ENCODE measurements at places on chromosomes 6 and 20.
A peak's percentile ranks its signal among the peaks of the same experiment; 100 is the strongest.

- no peak for DNase-seq
These were observed 1.9 kb downstream of the SSTR4 start for GRCh38 chr20:23037017-23037481.

DNA sequence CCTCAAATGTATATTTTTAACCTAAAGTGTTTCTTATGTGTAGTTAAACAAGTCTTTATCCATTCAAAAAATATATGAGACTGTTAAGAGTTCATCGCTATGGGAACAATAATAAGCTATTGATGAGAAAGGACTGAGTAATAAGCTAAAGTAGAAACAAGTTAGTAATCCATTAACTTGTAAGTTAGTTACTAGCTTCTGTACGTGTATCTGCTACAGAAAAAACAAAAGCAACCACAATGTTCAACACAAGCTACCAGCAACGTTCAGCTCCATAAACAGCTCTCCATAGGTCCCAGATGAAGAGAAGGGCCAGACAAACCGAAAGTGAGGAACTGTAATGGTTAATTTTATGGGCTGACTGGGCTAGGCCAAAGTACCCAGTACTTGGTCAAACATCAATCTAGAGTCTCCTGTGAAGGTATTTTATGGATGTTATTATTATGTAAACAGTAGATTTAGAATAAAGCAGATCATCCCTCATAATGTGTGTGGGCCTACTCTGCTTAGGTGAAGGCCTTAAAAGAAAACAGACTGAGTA, 33.8 kb upstream of the FAM135A start:
- DNase-seq = no peak

DNA sequence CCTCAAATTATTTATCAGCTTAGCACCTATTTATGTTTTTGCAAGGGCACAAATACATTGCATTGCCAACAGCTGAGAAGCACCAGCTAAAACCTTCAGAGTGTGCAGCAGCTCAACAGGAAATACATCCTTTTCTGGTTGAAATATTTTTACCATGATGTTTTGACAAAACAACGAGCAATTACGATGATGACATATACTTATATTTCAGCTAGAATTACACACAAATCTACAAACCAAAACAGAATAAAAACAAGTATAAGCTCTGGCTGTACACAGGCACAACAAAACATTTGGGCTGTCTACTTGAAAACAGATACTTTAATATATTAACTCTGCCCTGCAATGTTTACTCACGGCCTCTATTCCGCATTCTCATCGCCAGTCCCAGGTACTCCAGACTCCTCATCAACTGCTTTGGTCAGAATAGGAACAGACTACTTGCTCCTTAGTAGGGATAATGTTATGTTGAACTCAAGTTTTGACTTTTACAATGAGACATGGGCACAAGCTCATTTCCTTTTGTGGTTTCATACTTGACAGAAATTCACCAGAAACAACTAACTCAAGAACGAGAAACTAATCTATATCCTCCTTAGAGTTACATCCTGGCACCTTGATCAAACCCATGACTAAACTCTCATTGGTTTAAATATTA, 377.6 kb downstream of the ESR1 start:
- DNase-seq = no peak

DNA sequence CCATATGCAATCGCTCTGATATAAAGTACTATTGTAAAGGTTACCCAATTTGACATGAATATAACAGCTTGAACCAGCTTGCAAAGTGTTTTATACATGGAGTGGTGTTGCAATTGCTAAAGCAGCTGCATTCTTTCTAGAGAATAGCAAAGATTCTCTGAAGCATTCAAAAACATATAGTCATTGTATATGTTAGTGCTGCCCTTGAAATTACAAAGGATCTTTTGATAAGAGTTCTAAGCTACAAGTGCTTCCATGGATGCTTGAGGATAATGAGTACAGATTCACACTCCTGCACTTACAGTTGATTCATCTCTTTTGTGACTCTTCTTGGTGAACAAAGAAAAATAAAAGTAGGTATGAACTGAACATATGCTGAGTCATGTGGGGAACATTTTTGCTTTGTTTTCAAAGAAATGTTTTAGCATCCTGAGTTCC, 175.7 kb downstream of the ALDH8A1 start:
- DNase-seq = no peak

DNA sequence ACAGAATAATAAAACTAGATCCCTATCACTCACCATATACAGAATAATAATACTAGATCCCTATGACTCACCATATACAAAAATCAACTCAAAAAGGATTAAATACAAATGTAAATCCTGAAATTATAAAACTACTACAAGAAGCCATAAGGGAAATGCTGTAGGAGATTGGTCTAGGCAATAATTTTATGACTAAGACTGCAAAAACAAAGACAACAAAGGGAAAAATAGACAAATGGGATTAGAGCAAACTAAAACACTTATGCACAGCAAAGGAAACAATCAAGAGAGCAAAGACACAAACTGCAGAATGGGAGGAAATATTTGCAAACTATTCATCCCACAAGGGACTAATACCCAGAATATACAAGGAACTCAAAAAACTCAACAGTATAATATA, 4.1 kb upstream of the RNF217 start:
- no peak for DNase-seq

- DNase-seq = no peak
These were observed 6.1 kb downstream of the KLHL31 start for GRCh38 chr6:53659458-53659857.

GRCh38 chr6:98686008-98686601, 148.3 kb upstream of the POU3F2 start:
- DNase-seq = no peak

DNA sequence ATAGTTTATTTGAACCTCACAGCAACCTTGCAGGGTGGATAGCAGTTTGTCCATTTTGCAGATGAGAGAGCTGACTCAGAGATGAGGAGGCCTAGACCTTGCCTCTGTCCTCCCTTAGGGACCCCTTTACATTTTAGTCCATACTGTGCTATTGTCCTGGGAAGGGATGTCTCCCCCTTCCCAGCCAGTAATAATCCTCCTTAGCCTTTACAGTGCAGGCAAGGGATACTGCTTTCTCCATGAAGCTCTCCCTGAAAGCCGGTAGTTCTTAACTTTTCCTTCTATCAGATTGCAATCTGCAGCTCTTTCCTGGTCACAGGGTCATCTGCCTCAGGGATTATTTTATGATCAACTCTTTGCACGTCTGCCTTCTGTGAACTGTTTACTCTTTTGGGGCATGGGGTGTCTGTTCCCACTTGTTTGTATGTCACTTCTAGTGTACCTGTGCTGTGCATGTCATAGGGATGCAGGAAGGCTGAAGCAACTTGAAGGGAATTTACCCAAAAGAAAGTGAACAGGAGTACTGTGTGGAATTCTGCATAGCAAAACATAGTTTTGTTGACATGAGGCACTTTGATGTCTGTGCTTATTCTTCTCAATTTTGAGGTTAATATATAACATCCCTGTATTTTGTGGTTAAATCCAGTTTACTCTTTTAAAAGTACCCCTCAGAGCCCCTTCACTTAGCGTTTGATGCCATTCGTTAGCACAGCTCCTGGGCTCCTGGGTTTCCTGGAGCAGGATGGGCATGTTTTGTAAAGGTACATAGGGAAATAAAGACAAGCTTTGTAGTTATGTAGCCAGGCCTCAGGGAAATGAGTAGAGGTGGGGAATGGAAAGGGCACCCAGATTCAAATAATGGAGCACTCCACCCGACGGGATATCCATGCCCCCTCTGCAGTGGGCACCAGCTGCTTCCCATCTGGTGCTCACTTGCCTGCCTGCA, 38.1 kb downstream of the DHX35 start:
- DNase-seq = no peak

GRCh38 chr6:159981071-159981402, 12.2 kb downstream of the IGF2R start:
- no peak for DNase-seq

- no peak for DNase-seq
These were observed 21.3 kb upstream of the SLC22A7 start for GRCh38 chr6:43276577-43277305.

DNA sequence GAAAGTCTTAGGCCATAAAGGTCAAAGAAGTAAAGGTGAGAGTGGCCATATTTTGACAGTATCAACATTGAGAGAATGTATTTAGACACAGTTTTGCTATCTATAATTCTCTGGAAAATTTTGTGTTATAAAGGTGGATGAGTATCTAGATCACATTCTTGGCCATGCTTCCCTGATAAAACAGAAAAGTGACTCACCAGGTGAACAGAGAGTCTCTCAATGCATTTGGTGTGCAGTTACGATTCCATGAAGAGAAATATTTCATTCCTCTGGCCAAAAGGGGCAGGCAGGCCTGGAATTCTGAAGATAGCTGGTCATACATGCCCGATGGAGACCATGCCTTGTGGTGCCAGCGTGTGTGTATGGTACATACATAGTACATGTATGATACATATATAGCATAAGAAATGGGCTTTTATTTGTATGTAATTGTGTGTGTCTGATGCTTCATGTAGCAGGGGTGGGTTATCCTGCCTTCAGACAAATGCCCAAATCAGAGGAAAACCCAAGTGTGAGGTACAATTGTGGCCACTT, 164.0 kb downstream of the SOBP start:
- DNase-seq = no peak

DNA sequence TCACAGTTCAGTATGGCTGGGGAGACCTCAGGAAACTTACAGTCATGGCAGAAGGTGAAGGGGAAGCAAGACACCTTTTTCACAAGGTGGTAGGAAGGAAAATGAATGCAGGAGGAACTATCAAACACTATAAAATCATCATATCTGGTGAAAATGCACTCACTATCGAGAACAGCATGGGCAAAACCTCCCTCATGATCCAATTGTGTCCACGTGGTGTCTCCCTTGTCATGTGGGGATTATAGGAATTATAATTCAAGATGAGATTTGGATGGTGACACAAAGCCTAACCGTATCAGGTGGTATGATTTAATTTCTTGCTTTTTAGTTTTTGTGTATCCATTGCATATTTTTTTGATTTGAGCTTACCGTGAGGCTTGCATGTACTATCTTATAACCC, 133.2 kb upstream of the SYNCRIP start:
- no peak for DNase-seq

- DNase-seq = no peak
These were observed 344.4 kb downstream of the THBS2 start for GRCh38 chr6:168909288-168909687.

DNA sequence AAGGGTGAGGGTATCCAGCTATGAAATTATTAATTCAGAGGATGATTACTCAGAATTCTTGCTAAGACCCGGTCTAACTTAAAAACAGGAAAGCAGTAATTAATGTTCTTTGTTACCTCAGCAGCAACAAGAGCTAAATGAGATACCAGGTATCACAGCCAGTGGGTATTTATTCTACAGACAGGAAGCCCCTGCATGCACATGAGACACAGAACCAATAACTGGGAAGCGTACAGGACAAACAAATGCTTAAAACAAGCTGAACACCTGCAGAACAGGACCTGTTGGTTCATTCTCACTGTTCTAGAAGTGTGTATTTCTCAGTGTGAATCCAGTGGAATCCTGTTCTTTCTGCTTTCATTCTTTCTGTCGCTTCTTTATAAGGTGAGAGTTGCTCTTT, 30.9 kb downstream of the SCML4 start:
- no peak for DNase-seq

DNA sequence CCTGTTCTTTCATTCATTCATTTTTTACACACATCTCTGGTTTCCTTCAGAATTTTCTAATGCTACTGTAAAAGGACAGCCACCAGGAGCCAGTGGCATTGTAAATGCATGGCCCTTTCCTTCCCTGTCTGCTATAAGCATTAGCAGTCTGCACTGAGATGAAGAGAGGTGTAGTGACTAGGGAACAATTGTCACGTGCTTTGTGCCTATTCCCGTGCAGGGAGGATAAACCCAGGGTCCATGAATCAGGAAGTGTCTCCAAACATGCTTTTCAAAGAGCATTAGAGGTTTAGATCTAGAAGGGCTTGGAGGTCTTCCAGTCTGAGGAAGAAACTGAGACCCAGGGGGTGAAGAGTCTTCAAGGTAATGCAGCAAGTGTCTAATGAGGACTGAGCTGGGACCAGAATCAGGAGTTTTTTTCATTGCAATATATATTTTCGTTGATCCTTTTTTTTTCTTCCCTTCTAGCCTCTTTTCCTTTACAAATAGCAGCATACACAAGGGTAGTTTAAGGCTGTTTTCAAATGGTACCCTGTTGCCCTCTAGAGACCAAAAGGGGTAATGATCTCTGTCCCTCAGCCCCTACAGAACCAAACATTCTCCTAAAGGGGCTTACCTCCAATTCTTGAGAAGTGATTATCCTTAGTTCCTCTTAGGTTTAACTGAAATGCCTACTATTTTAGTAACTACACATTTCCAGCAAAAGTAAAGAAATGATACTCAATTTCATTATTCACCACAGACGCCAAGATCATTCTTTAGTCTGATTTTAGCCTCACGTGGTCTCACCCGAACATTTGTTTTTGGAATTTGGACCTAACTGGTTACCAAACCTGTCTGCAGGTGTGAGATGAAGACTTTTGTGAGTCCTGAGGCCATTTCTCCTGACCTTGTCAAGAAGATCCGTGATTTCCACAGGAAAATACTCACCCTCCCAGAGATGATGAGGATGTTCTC, 6.6 kb downstream of the TRIM15 start:
- DNase-seq = peak; percentile 46

GRCh38 chr20:63055575-63056235, 48.9 kb upstream of the BHLHE23 start:
- DNase-seq = no peak

GRCh38 chr6:111747396-111747795, 125.9 kb downstream of the FYN start:
- no peak for DNase-seq

GRCh38 chr6:148775161-148775560, 28.3 kb downstream of the UST start:
- no peak for DNase-seq

DNA sequence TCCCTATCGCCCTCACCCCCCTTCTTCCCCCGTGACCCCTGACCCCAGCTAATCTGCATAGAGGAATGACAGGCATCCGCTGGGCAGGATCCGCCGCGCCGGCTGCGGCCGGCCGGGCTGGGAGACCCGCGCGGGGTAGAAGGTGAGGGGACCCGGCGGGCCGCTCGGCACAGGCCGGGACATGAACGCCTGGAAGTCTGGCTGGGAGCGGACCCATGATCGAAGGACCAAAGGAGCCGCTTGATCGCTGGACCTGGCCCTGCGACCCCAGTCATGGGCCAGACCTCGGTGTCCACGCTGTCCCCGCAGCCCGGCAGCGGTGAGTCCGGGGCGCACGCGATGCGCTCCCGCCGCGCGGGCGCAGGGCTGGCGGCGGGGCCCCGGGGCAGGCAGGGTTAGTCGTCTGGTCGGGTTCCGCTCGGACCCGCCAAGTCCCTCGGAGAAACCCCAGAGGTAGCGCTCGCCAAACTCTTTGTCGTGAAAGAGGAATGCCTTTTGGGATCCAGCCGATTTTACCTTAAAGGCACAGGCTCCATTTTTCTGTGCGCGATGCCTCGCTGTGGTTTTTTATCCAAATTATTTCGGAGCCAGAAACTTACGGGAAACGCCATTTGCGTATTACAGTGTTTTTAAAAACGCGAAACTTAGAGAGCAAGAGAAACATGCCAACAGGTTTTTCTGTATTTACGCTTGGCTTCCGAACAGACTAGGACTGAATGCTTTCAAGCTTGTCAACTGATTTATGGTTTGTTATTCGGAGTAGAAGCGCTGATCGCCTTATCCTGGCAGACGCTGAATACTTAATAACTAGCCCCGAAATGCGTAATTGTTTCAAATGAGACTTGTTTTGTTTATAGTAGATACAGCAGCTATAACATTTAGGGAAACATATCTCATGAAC, at the start of gene PHACTR2:
PHACTR2 (plus strand) TSS at position 75 of the 901 bp plus-strand sequence; CDS start at position 274, 199 bp downstream.
- peak; percentile 94 for DNase-seq

- DNase-seq = no peak
These were observed 112.5 kb upstream of the LOC128125822 start for GRCh38 chr6:63459814-63460213.

- no peak for DNase-seq
These were observed 104.7 kb upstream of the SGK1 start for GRCh38 chr6:134422426-134423231.

Data from tongue (tissue), 3 donors.